Hematopoietic multipotent progenitor cell treated with erythropoietin and hydrocortisone succinate and interleukin-3 and kit ligand, for 8 days (in vitro differentiated cells): ENCODE measurements at places on chromosomes 6 and 20.

DNA sequence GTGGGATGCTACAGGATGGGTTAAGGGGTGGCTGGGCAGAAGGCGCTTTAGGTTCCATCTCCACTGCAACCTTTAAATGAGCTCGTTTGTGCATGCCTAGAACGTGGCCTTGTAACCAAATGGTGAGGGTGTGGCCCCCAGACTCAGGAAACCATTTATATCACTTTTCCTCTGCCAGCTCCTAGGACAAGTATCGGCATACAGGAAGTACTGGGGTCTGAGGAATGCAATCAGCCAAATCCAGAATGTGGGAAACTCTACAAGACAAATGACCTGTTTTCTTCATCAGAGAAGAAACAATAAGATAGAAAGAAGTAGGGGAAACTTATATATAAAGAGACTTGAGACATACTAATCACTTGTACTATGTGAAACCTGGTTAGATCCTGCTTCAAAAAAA is 21.2 kb downstream of the AK9 start:
- DNase-seq = no peak

DNA sequence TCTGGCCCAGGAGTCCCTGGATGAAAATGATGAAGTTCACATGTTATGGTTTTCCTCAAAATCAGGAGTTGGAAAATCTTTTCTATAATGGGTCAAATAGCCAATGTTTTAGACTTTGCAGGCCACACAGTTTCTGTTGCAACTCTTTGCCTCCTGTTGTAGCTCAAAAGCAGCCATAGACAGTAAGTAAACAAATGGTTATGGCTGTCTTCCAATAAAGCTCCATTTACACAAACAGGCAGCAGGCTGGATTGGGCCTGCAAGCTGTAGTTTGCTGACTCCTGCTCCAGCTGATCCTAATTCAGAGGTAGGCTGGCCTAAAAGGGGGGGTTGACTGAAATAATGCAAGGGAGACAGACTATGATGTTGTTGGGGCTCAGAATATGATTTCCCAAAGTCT is 33.0 kb downstream of the METTL24 start:
- DNase-seq = no peak

DNA sequence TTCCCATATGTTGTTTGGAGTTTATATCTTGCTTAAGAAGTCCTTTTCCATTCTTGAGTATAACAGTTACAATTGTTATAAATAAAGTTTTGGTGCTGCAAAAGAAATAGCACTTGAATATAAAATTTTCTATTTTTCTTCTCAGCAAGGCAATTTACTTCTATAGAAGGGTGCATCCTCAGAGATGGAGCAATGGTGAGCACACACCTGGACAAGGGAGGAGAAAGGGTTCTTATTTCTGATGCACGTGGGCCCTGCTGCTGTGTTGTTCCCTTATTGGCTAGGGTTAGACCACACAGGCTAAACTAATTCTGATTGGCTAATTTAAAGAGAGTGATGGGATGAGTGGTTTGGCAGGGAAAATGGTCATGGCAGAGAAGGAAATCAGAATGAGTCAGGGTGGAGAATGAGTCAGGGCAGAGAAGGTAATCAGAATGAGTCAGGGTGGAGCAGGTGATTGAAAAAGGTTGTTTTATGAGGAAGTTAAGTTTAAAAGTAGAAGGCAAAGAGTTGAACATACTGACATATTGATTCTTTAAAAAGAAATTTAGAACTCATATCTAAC is 38.0 kb downstream of the CST8 start:
- no peak for DNase-seq

- no peak for DNase-seq
Observed at GRCh38 chr6:14151773-14152172, 34.2 kb downstream of the CD83 start.

GRCh38 chr6:13025893-13026499 is 302.3 kb downstream of the TBC1D7 start:
- DNase-seq = no peak

- no peak for DNase-seq
Observed at GRCh38 chr6:158460602-158461169, 99.2 kb upstream of the TMEM181 start.

GRCh38 chr6:33147807-33148666 is 44.2 kb downstream of the COL11A2 start:
- peak; percentile 49 for DNase-seq

GRCh38 chr6:15359335-15359862 is 113.5 kb downstream of the JARID2 start:
- DNase-seq = no peak

DNA sequence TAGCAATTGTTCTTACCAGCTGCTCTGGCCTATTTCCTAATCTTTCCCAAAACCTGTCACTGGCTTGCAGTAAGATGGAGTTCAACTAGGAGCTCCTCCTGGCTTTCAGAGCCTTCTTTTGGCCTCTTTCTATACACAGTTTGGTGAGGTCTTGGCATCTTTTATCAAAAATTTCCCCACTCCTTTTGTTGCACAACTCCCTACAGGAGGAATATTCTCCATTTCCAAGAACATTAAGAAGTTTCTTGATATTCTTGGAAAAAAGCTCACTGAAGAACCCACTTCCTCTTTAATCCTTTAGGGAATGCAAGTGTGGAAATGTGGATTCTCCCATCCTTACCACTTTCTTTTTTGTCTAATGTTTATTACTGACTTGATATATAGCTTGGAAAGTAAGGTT is 171.3 kb upstream of the KCNK16 start:
- no peak for DNase-seq

DNA sequence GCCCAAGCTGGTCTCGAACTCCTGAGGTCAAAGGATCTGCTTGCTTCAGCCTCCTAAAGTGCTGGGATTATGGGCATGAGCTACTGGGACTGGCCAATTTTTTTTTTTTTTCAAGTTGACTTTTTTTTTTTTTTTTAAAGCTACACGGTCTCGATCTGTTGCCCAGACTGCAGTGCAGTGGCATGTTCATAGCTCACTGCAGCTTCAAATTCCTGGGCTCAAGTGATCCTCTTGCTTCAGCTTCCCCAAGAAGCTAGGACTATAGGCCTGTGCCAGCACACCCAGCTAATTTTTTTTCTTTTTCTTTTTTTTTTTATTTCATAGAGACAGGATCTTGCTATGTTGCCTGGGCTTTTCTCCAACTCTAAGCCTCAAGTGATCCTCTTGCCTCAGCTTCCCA is 59.5 kb downstream of the NCOA3 start:
- DNase-seq = no peak

GRCh38 chr6:149278997-149279396 is 38.5 kb upstream of the TAB2 start:
- DNase-seq = no peak

DNA sequence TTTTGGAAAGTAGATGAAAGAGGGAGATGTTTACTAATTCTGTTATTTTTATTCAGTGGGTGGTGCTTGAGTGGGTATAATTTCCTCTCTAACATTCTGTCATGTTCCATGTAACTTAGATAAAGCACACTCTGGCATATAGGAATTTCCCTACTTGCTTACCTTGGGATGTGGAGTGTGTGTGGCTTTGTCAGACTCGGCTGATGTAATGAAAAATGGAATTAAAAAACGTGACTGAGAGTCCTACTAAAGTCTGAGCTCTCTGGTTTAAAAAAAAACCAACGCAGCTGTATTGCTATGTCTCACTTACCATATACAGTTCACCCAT is 98.3 kb downstream of the JARID2 start:
- DNase-seq = no peak

GRCh38 chr6:111105578-111105977 is 18.3 kb downstream of the SLC16A10 start:
- peak; percentile 92 for DNase-seq

DNA sequence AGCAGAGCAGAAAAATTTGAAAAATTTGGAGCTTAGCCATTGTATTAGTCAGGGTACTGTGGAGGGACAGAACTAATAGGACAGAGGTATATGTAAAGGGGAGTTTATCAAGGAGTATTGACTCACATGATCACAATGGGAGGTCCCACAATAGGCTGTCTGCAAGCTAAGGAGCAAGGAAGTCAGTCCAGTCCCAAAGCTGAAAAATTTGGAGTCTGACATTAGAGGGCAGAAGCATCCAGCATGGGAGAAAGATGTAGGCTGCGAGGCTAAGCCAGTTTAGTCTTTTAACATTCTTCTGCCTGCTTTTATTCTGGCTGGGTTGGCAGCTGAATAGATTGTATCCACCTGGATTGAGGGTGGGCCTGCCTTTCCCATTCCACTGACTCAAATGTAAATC is 82.0 kb downstream of the SMPDL3A start:
- DNase-seq = no peak

DNA sequence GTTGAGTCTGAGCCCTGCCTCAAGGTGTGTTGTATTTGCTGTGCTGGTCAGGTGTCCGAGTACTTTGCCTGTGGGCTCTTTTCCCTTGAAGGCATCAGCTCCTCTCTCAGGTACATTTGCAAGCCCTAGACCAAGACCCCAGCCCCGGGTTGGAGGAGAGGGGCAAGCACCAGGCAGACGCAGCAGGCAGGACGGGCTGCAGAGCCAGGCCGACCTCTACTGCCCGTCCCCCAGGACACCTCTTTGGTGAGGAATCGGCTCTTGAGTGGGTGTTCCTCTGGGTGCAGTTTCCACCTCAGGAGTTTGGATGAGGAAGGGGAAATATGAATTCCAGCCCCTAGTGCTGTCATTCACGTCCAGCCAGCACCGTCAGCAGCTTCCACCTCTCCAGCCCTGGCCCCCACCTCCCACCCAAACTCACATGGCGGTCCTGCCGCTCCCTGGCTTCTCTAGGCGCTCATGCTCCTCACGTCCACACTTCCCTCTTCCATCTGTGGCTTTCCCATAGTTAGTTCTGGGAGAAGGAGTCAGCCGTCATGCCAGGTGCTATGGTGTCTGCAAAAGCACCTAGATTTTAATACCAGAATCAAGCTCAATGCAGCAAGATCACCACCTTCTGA is 183.9 kb downstream of the DLL1 start:
- DNase-seq = no peak

GRCh38 chr6:43496370-43497128 is 13.6 kb downstream of the LRRC73 start:
- DNase-seq = no peak

DNA sequence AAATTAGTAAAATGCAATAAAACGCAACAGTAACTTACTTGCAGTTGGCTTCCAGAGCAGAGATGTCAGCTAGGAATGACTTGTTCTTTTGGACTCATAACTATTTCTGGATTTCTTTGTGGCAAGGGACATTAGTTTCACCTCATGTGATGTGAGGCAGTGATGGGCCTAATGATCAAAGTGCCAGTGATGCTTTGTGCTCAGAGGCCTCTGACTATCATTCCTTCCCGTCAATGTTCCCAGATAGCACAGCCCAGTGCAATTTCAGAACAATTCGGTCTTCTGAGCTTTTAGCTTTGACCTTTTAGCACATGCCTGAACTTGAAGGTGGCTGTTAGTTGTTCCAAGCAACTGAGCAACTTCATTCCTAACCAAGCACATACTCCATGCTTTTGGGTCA is 596.8 kb downstream of the TFAP2B start:
- DNase-seq = no peak

- DNase-seq = no peak
Observed at GRCh38 chr6:20402092-20402341, 338 bp downstream of the E2F3 start.

DNA sequence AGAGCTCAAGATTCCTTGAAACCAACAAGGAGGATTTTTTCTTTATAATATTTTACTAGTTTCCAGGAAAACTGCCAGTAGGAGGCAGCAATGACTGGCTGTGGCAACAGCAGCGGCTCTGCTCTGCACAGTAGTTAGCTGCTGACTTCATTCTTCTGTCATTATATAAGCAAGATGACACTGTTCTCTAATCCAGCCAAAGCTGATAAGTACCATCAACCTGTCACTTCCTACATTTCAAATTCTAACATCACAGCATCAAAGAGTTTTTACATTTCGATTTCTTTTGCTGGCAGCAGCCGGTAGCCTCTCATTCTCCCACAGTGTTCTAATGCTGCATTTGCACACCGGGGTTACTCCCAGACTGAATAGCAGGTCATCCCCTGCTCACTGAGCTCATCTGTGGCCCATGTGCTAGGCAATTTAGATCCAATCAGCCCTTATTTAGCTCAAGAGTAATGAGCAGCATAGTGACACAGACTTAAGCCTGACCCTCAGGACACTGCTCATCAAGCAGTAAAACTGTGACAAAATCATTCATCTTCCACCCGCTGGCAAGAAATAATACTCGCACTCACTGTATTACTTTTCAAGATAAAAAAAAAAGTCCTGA is 67.8 kb downstream of the MMS22L start:
- peak; percentile 71 for DNase-seq

- DNase-seq = peak; percentile 31
Observed at GRCh38 chr6:113980937-113981554, 10.1 kb upstream of the HDAC2 start.

DNA sequence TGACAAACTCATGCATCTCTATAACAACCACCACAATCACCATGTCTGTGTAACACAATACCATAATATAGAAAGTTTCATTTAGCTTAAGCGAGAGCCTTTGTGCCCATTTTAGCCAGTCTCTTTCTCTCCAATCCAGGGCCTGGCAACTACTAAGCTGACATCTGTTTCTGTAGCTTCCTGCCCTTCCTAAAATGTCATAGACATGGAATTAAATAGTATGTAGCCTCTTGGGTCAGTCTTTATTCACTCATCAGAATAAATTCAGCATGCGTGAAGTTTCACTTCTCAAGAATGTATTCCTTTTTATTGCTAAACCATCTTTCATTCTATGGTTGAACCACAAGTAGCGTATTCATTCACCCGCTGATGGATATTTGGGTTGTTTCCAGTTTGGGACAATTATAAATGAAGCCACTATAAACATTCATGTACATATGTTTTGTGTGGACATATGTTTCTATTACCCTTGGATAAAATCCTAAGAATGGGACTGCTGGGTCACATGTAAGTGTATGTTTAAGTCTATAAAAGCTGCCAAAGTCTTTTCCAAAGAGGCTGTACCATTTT is 1.7 kb upstream of the TREM2 start:
- no peak for DNase-seq

- no peak for DNase-seq
Observed at GRCh38 chr20:15155848-15156401, 818.5 kb upstream of the FLRT3 start.

DNA sequence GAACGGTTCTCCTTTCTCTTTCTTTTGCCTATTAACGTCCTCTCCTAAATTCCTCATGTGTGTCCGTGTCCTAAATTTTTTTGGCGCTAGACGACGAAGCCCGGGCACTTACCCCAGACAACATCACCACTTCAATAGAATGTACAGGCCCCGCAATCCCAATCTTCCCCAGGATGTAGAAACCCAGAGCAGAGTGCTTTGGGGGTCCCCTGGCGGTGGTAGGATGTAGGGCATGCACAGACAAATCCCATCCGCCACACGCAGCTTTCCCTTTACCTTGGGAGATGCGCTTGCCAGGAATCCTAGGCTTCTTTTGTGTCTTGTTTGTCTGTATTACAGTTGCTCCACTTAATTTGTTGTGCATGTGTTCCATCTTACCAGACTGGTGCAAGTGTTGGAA is 417.3 kb upstream of the ARID1B start:
- no peak for DNase-seq

DNA sequence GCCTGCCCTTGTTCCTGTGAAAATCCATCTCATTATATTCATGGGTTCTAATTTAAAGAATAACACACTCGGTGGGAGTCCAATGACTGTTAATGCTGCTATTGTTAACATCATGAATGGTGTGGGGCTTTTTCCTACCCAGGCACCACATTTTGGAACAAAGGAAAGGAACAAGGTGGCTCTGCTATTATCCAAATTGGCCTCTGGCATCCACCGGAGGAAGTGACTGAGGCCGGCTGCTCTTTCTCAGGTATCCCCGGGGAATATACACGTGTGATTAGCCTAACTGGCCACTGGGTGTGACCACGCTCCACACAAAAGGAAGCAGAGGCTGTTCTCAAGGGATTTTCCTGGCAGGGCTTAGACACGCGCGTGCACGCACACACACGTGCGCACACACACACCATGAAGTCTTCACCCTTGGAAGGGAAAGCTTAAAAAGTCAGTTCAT is 601.2 kb upstream of the ARID1B start:
- DNase-seq = no peak
